ENCODE measurements at places on chromosomes 2 and 18.

- DNase-seq: no peak
These were observed 252.6 kb upstream of the RASGRP3 start for GRCh38 chr2:33223856-33224255.

DNA sequence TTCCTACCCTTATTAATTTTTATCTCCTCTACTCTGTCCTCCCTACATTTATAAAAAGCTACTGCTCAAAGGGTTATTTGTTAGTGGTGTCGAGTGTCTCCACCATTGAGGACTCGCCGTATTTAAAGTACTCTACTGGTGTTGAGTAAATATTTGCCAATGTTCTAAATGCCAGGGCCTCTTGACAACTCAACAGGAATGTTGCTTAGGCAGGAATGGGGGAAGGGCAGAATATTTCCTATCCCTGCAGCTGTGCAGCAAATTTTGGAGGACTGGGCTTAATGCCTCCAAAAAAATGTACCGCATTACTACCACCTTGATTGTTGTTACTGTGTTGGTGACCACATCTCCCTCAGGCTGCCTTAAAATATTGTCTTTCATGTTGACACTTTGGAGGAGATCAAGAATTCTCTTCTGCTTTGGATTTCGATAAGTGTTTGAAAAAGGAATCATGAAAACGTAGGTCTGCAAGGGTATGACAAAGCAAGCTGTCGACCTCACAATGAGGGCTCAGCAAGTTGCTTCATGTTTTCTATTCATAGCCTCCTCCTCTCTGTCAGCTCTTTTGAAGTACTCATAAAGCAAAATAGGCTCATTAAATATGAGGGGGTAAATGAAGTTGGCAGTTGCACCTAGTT lies 84.3 kb downstream of the EFEMP1 start:
- no peak for DNase-seq

GRCh38 chr2:221169724-221170123 lies 402.4 kb downstream of the EPHA4 start:
- no peak for DNase-seq

DNA sequence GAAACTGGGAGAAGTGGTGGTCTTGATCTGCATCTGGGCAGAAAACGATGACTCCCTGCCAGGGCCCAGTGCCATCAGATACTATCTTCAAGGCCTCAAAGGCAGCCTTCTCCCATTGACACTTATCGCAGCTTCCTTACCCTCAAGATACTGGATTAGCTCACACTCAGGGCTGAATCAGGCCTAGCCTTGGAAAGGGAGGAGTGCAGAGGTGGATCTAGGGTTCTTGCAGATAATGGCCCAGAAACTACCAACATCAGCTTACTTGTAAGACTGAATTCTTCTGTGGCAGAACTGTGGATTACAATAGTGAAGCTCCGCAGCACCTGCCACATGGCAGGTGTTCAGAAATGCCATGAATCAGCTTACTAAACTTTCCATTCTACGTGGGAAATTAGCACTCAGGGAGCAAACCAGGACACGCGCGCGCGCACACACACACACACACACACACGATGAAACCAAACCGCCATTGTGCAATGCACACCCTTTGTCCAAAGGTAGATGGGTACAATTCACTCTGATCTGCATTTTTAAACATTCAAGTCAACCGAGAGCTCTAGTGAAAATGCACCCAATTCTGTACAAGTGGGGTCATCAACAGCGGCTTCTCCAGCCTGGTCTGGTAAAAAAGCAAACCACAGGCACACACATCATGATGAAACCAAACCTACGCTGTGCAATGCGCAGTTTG lies 26.3 kb upstream of the TMEM182 start:
- no peak for DNase-seq

DNA sequence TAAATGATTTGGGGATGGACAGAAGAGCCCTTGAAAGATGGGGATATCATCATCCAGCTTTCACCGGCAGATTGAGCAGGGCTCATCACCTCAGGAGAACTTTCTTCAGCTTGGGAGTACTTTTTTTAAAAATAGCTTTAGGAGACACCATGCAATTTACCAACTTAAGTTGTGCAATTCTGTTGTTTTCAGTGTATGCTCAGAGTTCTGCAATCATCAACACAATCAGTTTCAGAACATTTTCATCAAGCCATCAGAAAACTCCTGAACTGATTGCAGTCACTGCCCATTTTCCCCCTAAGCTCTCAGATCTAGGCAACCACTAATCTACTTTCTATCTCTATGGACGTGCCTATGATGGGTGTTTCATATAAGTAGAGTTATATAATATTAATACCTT lies 117.7 kb downstream of the CRIM1 start:
- DNase-seq: no peak

- no peak for DNase-seq
These were observed 914 bp downstream of the STEAP3 start for GRCh38 chr2:119224391-119225104.
